ENCODE measurements at places on chromosomes 16 and 17. TPM values are rescaled to one million over a fixed set of nuclear protein-coding genes. Genes with fewer than 3 reads are reported as not detected.

DNA sequence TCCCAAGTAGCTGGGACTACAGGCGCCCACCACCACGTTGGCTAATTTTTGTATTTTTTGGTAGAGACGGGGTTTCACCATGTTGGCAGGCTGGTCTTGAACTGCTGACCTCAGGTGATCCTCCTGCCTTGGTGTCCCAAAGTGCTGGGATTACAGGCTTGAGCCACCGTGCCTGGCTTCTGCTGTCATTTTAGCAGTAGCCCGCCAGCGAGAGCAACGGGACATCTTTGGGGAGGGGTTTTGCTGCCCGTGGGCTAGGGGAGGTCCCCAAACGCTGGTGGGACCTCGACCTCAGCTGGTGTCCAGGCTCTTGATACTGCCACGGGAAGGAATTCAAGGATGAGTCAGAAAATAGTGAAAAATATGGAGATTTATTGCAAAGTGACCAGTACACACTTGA, 108.1 kb upstream of the CACNG5 start:
- H3K4me3 ChIP-seq, result no peak overlapping the region
- H3K27me3 ChIP-seq, result no peaks in the 10 kb centered on the region

- no peak overlapping the region for H3K27ac ChIP-seq
- no peak for DNase-seq
- no peaks in the 10 kb centered on the region for H3K36me3 ChIP-seq
- no peaks in the 10 kb centered on the region for H3K4me1 ChIP-seq
- no peak overlapping the region for H3K4me3 ChIP-seq
Observed at GRCh38 chr17:82836823-82837357, 2.9 kb downstream of the ZNF750 start.

- H3K4me3 ChIP-seq, result no peak overlapping the region
- no peaks in the 10 kb centered on the region for H3K27me3 ChIP-seq
- no peak overlapping the region for H3K27ac ChIP-seq
- no peak for DNase-seq
- H3K4me1 ChIP-seq, result no peaks in the 10 kb centered on the region
Observed at GRCh38 chr16:87780385-87780989, 14.7 kb upstream of the KLHDC4 start.

DNA sequence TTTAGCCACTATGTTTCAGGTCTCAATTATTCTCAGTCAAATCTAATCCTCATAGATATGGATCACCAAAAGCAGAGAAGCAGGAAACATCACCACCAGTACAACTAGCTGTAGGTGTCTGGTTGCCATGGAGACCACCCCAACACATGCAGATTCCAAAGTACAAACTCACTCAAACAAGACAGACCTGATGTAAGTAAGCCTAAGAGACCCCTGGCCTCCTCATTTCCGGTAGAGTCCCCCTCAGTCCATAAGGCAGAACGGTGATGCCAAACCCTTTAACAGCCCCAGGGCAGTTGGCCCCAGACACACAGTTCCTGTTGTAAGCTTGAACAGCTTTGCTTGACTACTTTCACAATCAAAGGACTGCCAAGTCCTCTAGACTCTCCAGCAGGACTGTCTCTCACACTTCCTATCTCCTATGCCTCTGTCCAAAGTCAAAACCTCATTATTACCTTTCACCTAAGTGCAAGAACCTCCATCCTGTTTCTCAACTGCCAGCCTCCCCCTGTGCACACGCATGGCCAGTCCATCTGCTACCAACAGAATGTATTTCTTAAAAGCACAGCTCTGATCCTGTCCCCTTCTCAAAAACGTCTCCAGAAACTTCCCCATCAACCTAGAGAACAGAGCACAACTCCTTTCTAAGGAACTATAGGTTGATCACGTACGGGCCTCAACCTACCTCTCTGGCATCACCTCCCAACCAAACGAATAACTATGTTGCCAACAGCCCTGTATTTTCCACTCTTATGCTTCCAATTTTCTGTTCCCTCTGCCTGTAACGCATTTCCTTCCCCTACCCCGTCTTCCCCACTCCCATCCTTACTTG, 23.9 kb downstream of the SLC39A11 start:
- no peak overlapping the region for H3K27ac ChIP-seq
- no peaks in the 10 kb centered on the region for H3K36me3 ChIP-seq
- H3K4me3 ChIP-seq, result no peak overlapping the region
- peaks cover 14% of the 10 kb centered on the region for H3K4me1 ChIP-seq
- peak; percentile 48 for DNase-seq

- H3K4me3 ChIP-seq, result peak overlapping the region; percentile 69
- DNase-seq, result peak; percentile 19
- H3K27ac ChIP-seq, result peak overlapping the region; percentile 94
- H3K27me3 ChIP-seq, result no peaks in the 10 kb centered on the region
- peaks cover 33% of the 10 kb centered on the region for H3K4me1 ChIP-seq
Observed at GRCh38 chr17:78168903-78169793, 767 bp downstream of the SYNGR2 start.

DNA sequence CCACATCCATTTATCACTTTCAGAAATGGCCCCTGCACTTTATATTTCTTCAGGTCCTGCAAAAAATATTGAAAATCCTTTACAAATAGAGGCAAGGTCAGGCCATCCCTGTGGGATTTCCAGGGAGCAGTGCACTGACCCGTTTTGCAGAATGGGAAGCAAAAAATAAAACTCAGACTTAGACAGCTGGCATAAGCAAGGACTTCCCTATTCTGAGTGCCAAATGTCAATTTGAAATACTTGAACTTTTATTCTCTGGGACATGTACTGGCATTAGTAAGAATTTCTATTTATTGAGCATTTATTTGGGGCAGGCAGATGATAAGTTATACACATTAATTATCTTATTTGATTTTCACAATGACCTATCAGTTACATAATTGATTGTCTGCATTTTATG, 32.4 kb downstream of the PRKCB start:
- peaks cover 9% of the 10 kb centered on the region for H3K4me1 ChIP-seq
- no peaks in the 10 kb centered on the region for H3K27me3 ChIP-seq
- no peaks in the 10 kb centered on the region for H3K36me3 ChIP-seq
- no peak for DNase-seq
- H3K4me3 ChIP-seq, result no peak overlapping the region

Gene HS3ST3A1
- total RNA-seq, result 3.8 TPM

DNA sequence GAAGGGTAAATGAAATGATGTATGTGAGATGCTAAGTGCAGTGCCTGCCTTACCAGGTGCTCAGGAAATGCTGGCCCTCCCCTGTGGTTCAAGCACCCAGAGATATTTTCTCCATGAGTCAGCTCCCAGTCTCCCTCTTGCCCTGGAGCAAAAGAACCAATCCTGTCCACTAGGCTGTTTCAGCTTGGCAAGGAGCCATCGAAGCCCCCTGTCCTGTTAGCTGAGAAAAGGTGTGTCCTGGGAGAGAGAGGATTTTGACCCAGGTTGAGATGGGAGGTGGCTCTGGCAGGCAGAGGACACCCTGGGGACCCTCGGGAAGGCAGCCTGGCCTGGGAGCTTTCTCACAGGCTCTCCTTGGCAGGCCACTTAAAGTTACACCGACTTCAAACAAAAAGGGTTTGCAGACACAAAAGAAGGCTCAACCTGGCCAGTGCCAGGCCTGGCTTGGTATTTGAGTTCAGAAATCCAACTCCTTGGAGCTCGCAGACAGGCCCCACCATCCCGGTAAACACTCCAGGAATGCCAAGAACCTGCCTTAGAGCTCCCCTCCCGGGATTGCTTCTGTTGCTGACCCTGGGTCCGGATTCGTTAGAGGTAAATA, 29.6 kb downstream of the NTN1 start:
- peaks cover 7% of the 10 kb centered on the region for H3K4me1 ChIP-seq
- no peak overlapping the region for H3K4me3 ChIP-seq
- no peaks in the 10 kb centered on the region for H3K36me3 ChIP-seq
- H3K27ac ChIP-seq, result no peak overlapping the region
- no peaks in the 10 kb centered on the region for H3K27me3 ChIP-seq
- no peak for DNase-seq

Gene CLEC10A
- total RNA-seq, result 5.2 TPM

DNA sequence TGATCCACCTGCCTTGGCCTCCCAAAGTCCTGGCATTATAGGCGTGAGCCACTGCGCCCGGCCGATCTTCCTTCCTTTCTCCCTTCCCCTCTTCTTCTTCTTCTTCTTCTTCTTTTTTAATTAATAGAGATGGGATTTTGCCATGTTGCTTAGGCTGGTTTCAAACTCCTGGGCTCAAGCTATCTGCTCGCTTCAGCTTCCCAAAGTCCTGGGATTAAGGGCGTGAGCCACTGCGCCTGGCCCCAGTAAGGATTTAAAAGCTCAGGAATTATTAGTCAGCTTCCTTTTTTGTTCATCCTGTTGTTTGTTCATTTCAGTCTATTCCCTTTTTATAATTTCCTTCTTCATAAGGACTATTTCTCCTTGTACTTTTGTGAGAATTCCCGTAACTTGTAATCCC, 32.7 kb upstream of the LRRC37A start:
- no peaks in the 10 kb centered on the region for H3K36me3 ChIP-seq
- no peak for DNase-seq
- no peaks in the 10 kb centered on the region for H3K4me1 ChIP-seq
- no peak overlapping the region for H3K4me3 ChIP-seq
- no peaks in the 10 kb centered on the region for H3K27me3 ChIP-seq

Gene CD300E
- total RNA-seq, result 3.4 TPM

Gene GPT2
- 8.3 TPM for total RNA-seq

DNA sequence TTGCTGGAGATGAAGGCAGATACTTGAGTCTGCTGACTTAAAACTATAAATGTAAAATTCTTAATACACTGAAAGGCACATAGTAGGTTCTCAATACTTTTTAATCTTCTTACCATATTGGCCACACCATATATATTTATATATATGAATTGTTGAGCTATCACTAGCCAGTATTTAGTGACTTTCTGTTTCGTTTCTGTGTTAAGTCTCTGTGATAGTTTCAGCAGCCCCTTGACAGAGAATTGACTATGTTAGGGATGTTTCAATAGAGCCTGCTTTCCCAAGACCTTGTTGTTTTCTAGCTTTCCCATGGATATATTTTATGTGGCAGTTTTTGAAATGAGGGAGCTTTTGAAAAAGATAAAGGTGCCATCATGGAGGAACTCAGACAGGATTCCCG, 206.5 kb upstream of the GOT2 start:
- H3K27ac ChIP-seq, result no peak overlapping the region
- no peaks in the 10 kb centered on the region for H3K4me1 ChIP-seq
- H3K27me3 ChIP-seq, result no peaks in the 10 kb centered on the region
- H3K4me3 ChIP-seq, result no peak overlapping the region
- DNase-seq, result no peak

DNA sequence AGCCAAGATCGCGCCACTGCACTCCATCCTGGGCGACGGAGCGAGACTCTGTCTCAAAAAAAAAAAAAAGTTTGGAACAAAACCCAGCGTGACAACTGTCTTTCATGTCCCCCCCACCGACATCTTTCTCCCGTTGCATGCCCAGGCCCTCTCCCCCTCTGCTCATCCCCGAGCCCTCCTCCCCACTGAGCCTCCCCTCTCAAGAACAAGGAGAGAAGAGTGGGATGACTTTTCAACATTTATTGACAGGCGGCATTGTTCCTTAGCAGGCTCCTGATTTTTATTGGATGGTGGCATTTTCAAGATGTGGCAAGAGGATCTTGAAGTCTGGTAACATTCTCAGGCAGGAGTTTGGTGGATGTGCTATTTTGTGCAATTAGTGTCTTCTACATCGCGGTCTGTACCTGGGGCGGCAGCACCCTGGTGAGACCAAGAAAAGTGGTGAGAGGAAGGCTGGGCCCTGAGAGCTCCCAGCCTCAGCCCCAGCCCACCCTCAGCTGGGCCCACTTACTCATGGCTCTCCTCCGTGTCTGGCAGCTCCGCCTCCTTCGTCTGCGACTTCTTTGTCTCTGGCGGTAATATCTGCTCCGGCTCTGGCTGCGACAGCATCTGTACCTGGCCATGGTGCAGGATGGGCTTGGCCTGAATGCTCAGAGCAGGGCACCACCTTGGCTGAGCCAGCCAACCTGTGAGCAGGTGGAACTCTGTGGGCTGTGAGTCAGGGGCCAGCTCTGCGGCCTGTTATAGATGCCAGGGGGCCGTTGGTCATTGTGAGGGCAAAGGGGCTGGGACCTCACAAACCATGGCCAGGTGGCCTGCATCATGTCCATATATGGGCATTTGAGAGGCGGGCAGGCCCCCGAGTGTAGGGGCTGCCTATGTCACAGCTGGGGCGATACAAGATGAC, at the start of gene PRM1:
TSS of gene PRM1 (minus strand) at position 715 of the 907 bp plus-strand sequence. CDS start at position 623, 92 bp downstream.
- H3K36me3 ChIP-seq, result no peaks in the 10 kb centered on the region
- no peak within 1 kb of the TSS for H3K27ac ChIP-seq
- DNase-seq, result no peak

- no peaks in the 10 kb centered on the region for H3K36me3 ChIP-seq
- peaks cover 53% of the 10 kb centered on the region for H3K27me3 ChIP-seq
- H3K27ac ChIP-seq, result no peak overlapping the region
- no peak for DNase-seq
Observed at GRCh38 chr16:2341456-2342447, 1.2 kb upstream of the ABCA3 start.

Gene KRT25
- total RNA-seq, result not detected

DNA sequence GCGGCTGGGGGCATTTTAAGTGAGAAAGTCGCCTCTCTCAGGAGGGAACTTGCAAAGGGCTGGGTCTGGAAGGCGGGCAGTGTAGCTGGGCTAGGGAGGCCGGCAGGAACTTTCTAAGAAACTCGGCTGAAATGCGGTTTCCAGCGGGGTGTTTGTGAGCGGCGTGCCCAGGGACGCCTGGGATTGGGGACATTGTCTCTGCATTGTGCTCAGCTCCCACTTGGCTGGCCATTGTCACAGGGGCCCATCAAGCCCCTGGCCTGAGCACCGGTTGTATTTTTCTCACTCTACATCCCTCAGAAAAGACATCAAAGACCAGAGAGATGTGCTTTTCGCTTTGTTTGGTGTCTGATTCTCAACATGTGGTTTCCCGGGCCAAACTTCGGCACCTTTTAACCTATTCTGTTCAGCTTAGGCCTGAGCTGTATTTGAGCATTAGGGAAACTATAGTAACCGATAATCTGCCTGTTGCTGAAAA, 291.1 kb upstream of the IRX3 start:
- no peak for DNase-seq
- H3K27me3 ChIP-seq, result no peaks in the 10 kb centered on the region
- H3K4me1 ChIP-seq, result peaks cover 21% of the 10 kb centered on the region
- H3K36me3 ChIP-seq, result no peaks in the 10 kb centered on the region
- H3K4me3 ChIP-seq, result no peak overlapping the region
- no peak overlapping the region for H3K27ac ChIP-seq

Gene CTRL
- 2.0 TPM for total RNA-seq

Gene PRAC1
- not detected for total RNA-seq

Gene CCL16
- total RNA-seq, result 0.18 TPM

Gene CCL8
- 0.95 TPM for total RNA-seq

GRCh38 chr16:66263168-66263972, 103.1 kb upstream of the CDH5 start:
- peaks cover 8% of the 10 kb centered on the region for H3K4me1 ChIP-seq
- H3K27me3 ChIP-seq, result no peaks in the 10 kb centered on the region
- H3K36me3 ChIP-seq, result no peaks in the 10 kb centered on the region

All from lung (tissue), 17 donors.